ENCODE measurements at places on chromosomes 7 and 10.
A peak's percentile ranks its signal among the peaks of the same experiment; 100 is the strongest.

DNA sequence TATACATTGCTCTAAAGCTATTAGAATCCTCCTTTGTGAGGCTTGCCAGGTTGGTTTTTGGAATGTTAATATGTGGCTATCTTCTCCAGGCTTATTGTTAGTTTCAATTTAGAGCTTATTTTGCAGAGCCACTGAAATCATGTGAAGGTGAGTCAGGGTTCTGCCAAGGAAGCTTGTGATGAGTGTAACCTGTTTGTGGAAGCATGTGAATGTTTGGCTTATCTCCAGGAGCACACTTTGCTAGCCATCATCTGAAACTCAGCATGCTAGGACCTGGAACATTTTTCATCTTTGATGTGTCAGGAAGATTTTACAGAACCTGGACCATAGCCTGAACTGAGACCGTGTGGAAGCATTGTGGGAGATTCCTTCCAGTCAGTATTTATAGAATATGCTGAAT, 197.3 kb downstream of the PPP1R9A start:
- no peak for DNase-seq

DNA sequence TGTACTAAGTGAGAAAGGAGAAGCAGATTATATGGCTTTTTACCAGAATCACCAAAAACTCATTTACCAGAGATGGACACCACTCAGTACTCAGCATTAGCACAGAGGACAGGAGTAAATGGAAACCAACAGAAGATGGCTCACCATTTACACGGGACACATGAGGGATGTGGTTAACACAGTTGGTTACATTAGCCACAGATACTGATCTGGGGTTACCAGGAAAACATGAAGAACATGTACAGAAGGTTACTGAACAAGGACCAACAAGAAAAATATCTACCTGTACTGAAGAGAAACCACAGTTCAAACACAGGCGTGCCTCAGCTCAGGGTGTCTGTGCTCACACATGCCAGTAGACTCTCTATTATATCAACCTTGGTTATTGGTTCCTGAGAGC, 1285.8 kb upstream of the SORCS1 start:
- DNase-seq = no peak

- DNase-seq = peak; percentile 43
Measured at GRCh38 chr7:73623798-73624668, at the start of gene MLXIPL. MLXIPL (minus strand) TSS chr7:73624522; CDS start chr7:73624492, 30 bp downstream.

GRCh38 chr10:34292675-34293074, 522.4 kb downstream of the PARD3 start:
- no peak for DNase-seq

GRCh38 chr10:79319115-79319771, 28.0 kb upstream of the PPIF start:
- DNase-seq = no peak

DNA sequence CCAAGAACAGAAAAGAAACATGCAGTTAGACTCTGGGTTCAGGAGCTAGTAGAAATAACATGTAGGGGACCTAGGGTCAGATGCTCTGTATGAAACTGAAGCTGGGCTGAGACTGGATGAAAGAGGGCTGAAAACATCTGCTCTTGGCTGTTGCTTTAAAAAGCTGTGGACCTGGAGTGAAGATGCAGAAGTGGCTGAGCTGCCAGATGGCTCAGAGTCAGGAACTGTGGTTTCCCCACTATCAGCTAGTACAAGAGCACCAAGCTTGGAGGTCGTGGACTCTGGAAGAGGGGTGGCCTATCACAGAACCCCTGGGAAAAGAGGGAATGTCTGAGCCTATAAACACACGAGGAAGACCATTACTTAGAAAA, 5.9 kb downstream of the ADK start:
- no peak for DNase-seq

DNA sequence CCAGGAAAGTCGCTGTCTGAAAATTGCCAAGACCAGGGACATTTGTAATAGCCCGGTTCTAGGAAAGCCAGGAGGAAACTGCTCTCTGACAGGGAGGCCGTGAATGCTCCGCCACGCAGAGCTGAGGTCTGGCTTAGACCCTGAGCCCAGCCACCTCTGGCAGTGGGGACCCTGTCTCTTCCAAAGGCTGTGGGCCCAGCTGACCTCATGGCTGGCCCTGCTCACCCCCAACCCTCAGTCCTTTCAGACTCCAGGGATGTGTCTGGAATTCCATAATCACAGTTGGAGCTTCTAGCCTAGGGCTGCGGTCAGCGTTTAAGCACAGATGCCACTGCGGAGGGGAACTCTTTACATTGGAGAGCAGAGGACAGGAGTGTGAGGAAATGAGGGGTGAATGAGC, 6.6 kb upstream of the VIPR2 start:
- DNase-seq = no peak

GRCh38 chr7:138979226-138979979, 1.8 kb downstream of the KIAA1549 start:
- DNase-seq = peak; percentile 10

- no peak for DNase-seq
Measured at GRCh38 chr10:114420811-114421485, 16.6 kb upstream of the AFAP1L2 start.

All from CD4-positive, alpha-beta T cell treated with Interleukin-21 for 1 hour (primary cell).